Left lung (tissue), 14 donors: ENCODE measurements at places on chromosomes 2 and 18. TPM values are rescaled to one million over a fixed set of nuclear protein-coding genes. Genes with fewer than 3 reads are reported as not detected.

The CDH2 gene
- 1.6 TPM for total RNA-seq

The CD28 gene
- 2.4 TPM for total RNA-seq

The MYCN gene
- 0.60 TPM for total RNA-seq

- no peaks in the 10 kb centered on the region for H3K36me3 ChIP-seq
- H3K4me3 ChIP-seq, result no peak overlapping the region
- H3K4me1 ChIP-seq, result no peaks in the 10 kb centered on the region
- DNase-seq, result no peak
- H3K27ac ChIP-seq, result no peak overlapping the region
Observed at GRCh38 chr2:150417278-150417677, 70.2 kb downstream of the RND3 start.

DNA sequence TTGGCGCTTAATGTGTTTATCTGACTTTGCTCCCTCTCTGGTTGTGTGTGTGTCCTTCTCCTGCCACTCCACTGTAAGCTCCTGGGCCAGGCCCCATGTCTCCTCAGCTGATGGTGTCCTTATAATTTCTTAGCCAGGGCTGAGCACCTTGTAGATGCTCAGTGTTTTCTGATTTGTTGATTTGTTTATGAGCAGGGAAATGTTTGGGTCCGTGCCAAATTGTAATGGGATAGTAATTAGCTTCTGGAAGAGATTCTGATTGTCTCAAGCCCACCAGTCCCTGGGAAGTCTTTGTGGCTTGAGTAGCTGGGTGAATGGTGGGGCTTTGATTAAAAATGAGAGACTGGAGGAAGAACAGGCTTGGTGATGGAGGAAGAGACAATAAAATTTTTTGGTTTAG lies 270.5 kb downstream of the MYCN start:
- no peaks in the 10 kb centered on the region for H3K4me1 ChIP-seq
- H3K27ac ChIP-seq, result no peak overlapping the region
- H3K36me3 ChIP-seq, result no peaks in the 10 kb centered on the region
- H3K27me3 ChIP-seq, result no peaks in the 10 kb centered on the region
- no peak overlapping the region for H3K4me3 ChIP-seq
